ENCODE measurements at places on chromosomes 3 and 15. TPM values are rescaled to one million over a fixed set of nuclear protein-coding genes. Genes with fewer than 3 reads are reported as not detected.

GASK1A gene
- total RNA-seq: 2.6 TPM

MGLL gene
- 11.9 TPM for total RNA-seq

BCL2A1 gene
- total RNA-seq: 0.69 TPM

PROK2 gene
- total RNA-seq: not detected

ANKUB1 gene
- not detected for total RNA-seq

PLA2G4D gene
- total RNA-seq: 0.10 TPM

ELL3 gene
- total RNA-seq: 0.86 TPM

GPR176 gene
- total RNA-seq: 75.9 TPM

DNA sequence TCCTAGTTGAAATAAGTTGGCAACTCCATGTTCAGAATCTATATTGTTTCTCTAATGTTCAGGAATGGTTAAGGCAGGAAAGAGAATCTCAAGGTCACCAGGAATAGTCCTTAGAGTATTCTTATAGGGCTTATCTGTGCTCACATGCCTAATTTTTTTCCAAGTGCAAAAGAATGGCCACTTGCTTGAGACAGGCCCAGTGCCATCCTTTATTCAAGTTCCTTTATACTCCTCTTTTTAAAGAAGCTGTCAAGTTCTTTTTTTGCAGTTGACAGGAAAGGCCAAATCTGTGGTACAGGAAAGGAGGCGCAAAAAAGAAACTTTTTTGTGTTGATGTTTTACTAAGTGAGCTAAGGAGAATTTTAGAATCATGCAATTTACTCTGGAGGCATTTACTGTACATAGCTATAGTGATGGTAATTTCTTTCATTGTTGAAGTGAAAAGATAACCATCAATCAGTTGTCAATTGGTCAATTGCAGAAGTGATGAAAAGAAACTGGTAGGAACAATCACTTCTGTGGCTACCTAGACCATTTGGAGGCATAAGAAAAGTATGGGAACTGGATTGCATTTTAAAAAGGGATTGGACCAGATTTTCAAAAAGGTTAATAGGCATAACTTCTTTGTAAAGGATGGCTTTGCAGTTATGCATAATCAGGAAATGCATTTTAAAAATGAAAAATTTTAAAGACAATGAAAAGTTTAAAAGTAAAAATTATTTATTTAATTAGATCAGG, 102.5 kb upstream of the SOX2 start:
- no peak for DNase-seq

DNA sequence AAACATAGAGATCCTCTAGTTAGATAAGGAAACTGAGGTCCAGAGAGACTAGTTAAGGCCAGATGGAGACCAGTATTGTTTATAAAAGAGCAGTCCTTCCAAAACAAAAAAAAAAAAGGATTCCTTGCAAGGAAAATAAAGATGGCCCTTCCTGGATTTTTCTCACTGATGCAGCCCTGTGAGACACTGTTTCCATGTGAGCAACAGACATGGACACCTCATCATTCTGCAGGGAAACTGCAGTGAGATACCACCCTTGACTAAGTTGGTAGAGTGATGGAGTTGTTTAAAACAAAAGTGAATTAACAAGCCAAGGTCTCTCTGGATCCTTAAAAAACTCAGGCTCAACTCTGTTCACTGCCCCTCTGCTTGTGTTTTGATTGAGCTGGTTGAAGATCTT, 65.6 kb upstream of the MYZAP start:
- no peak for DNase-seq

DNA sequence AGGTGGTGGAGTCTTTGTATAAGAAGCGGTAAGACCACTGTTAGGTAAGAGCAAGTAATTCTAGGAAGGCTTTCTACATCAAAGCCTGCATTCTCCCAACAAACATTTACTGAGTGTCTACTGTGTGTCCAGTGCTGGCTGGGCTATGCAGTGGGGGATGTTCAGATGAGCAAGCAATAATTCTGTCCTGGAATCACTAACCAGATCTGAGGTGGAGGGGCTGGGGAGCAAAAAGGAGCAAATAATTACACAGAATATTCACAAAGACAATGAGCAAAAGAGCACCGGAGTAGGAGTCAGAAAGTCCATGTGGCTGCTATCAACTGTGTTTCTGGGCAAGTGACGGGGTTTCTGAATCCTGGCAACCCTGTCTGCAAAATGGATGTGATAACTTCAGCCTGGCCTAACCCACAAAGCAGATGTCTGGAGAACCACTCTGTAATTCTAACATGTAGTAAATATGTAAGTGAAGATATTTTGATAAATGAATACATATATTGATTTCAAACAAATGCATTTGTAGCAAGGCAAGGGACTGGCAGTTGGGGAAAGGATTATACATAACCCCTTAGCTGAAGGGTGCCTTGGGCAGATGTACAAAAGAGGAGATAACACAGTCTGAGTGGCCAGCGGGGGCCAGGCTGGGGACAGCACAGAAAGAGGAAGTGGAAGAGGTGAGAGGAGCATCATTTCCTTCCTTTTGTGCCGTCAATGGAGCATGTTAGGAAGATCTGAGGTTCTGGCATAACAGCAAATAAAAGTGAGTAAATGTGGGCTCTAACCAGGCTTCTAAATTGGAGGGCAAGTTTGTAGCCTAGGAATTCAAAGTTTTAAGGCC, 28.8 kb downstream of the CYP8B1 start:
- DNase-seq: no peak

DNA sequence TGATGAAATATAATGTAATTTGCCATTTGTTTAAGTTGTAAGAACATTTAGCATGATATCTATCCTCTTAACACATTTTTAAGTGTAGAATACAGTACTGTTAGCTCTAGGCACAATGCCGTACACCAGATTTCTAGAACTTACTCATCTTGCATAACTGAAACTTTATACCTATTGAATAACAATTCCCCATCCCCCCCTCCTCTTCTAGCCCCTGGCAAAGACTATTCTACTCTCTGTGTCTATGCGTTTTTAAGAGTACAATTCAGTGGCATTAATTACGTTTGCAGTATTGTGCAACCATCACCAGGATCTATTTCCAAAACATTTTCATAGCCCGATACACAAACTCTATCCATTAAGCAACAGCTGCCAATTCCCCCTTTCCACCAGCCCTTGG, 261.7 kb downstream of the PLOD2 start:
- DNase-seq: no peak

DNA sequence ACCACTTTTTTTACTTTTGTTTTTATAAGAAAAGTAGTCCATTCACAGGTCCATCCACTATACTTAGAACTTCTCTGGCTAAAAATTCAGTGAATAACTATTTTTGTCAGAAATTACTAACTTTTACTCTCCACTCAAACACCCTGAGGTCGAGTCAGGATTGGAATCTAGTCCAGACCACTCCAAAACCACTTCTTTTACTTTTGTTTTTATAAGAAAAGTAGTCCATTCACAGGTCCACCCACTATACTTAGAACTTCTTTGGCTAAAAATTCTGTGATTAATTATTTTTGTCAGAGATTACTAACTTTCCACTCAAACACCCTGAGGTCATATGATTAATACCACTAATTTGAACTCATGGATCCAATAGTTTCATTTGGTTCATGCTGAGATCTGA, 239.4 kb downstream of the RORA start:
- DNase-seq: peak; percentile 21

DNA sequence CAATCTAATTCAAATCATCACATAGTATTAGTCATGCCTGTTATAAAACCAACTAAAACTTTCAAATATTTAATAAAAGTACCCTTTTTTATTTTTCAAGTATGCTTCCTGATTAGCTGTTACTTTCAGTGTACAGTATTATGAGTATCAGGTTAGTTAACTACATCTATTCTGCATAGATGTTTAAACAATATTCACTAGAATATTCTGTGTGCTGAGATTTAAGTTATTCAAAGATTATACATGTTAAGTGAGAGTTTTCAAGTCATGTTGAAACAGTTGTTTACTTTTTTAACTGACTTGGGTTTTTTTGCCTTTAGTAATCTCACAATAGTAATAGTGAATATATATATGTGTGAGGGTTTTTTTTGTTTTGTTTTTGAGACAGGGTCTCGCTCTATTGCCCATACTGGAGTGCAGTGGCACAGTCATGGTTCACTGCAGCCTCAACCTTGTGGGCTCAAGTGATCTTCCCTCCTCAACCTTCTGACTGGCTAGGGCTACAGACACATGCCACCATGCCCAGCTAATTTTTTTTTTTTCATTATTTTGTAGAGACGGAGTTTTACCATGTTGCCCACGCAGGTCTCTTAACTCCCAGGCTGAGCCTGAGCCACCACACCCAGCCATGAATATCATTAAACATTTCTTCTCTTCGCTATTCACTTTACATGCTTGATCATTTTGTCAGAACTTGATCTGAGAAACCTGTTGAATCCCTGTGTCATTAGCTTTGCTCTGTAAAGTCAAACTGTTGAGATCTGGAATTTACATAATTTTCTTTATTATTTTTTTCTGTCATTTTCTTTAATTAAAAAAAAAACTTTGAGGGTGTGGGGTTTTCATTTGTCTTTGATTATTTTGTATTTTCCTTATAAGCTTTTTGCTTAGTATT, 286.2 kb upstream of the UBE2E1 start:
- DNase-seq: no peak

DNA sequence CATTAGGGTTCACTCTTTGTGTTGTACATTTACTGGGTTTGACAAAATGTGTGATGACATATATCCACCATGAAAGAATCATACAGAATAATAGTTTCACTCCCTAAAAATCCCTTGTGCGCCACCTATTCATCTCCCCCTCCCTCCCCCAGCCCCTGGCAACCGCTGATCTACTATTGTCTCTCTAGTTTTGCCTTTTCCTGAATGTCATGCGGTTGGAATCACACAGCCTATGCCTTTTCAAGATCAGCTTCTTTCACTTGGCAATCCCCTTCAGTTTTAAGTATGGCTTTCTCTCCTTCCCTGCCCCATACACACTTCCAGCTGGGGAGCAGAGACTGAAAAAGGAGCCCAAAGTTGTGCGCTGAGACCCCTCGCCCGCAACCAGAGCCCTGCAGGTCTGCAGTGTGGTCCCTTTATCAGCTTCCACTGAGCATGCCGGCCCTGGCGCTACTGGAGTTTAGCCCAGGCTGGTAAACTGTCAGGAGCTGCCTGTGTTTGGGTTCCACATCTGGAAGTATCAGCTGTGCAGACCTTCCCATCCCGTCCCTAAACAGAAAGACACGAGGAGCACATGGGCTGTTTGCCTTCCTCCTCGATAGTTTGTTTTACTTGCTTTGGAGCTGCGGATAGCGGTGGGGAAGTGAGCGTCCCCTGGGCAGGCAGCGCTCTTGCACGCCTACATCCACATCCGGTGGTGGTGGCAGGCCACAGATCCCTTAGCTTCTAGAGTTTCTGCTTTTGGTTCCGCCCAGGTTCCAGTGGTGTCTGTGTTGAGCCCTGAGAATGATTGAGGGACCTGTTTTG, 12.3 kb downstream of the BOC start:
- DNase-seq: no peak

Measured in M059J (cell line).